ENCODE measurements at places on chromosomes 11 and 22.
A peak's percentile ranks its signal among the peaks of the same experiment; 100 is the strongest.

- DNase-seq: no peak
Observed at GRCh38 chr22:33232071-33232470, 173.9 kb upstream of the SYN3 start.

- no peak for DNase-seq
Observed at GRCh38 chr11:131579932-131580387, 209.5 kb downstream of the NTM start.

GRCh38 chr11:25583596-25583995 lies 748.3 kb upstream of the ANO3 start:
- DNase-seq: no peak

DNA sequence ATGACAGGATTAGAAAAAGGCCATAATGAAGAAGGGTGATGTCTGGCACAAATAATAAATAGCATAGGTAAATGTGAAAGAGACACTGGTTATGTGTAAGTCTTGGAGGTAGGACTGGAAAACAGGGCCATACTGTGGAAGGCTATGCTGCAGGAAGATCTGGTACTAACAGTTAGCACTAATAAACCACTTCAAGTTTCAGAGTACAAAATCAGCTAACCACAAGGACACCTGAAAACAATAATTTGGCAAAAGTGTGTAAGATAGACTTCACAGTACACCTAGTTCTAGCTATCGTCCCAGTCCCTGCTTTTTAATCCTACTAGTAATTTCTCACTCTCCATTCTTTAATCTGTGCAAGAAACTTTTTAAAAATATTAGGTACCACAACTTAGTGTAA lies 44.3 kb downstream of the CWF19L2 start:
- no peak for DNase-seq

DNA sequence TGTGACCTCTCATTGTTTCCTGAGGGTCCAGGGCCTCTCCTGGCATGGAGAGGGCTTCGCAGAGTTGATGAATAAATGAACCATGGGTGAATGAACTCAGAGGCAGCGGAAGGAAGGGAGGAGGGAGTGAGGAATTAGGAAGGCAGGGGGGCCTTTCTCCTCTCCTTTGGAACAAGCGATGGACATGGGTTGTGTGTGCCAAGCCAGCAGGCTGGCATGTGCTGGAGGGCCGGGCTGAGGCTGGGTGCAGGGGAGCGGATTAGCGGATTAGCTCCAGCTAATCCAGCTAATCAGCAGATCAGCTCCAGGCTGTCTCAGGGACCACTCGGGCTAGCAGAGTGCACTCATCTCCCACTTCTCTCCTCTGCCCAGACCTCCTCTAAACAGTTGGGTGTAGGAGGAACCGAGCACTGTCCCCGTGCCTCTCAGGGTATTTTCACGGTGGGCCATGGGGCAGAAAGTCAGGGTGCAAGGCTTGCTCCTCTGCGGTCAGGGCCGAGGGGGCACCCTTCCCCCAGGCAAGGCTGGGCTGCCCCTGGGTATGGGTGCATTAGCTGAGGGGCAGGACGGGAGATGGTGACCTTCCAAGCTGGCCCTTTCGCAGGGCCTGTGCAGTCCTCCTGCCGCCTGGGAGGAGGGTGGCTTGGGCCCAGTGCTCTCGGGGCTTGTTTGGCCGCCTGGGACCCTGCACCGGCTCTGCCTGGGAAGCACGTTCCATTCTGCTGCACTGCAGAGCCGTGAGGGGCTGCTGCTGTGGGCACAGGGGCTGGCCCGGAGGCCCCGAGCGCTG lies 120.3 kb upstream of the B3GAT1 start:
- DNase-seq: no peak

- no peak for DNase-seq
Observed at GRCh38 chr11:134667505-134667904, 255.5 kb upstream of the B3GAT1 start.

- DNase-seq: no peak
Observed at GRCh38 chr11:80638296-80638695, 1197.5 kb upstream of the TENM4 start.

- DNase-seq: no peak
Observed at GRCh38 chr11:6611963-6612212, 128 bp downstream of the TAF10 start.

DNA sequence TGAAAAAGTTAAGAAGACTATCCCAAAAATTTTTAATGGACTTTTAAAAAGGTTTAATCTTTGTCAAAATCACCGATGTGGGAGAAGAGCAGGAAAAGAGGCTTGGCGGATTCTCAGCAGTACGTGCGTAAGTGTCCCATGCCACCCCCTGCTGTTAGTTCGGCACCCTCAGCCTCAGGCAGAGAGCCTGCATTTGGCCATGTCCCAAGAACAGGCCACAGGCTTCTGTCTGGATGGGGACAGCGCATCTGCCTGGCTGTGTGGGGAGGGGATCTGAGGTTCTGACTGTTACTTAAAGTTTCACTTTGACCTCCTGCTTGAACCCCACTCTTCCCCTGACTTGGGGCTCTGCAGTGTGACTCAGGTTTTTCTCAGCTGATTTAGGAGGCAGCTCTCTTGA lies 35.3 kb downstream of the EXT2 start:
- DNase-seq: no peak

GRCh38 chr11:107824668-107825369 lies 33.8 kb downstream of the SLC35F2 start:
- DNase-seq: no peak

- DNase-seq: no peak
Observed at GRCh38 chr11:130609121-130610035, 160.9 kb downstream of the ADAMTS15 start.

DNA sequence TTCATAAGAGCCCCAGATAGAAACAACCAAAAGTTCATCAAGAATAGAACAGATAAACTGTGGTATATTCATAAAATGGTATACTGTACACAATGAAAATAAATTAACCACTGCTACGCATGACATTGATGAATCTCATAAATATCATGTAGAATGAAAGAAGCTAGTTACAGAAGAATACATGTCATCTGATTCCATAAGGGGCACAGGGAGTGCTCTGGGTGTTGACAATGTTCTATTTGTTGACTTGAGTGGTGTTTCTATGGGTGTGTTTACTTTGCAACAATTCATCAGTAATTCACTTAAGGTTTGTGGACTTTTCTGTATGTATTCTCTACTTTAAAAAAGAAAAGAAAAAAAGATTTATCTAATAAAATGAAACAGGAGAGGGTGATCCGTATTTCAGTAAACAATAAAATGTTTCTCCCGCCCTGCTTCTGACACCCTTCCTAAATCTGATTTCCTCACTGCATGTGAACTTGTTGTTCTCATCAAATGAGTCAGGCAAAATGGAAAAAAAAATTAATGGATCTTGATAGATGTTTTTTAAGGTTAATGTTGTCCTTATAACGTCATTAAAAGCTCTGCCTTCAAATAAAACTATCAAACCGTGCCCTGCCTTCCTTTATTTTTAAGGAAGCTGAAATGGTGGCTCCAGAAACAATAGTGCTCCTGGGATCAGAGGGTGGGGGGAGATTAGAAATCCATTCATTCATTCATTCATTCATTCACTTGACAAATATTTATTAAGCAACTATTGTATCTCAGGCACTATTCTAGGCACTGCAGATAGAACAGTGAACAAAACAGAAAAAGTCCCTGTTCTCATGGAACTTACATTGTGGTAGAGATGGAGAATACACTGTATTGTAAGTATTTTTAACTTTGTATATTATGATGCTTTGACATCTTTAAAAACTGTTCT lies 77.2 kb upstream of the CD44 start:
- no peak for DNase-seq

DNA sequence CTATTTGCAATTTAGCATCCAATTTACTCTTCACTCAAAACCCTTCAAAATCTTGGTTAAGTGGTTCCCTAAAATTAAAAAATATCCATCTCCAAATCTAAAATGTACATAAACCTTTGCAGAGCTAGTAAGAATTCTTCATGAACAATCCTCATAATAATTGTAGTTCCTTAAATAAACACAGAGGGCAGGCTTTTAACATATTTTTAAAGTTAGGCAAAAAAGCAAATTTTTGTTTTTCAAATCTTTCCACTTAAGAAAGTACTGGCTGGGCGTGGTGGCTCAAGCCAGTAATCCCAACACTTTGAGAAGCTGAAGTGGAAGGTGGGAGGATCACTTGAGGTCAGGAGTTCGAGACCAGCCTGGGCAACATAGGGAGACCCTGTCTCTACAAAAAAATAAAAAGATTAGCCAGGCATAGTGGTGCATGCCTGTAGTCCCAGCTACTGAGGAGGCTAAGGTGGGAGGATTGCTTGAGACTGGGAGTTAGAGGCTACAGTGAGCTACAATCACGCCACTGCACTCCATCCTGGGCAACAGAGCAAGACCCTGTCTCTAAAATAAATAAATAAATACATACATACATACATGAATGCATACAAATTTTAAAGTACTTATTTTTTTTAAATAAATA lies 25.1 kb upstream of the PLAAT3 start:
- DNase-seq: no peak

- DNase-seq: no peak
Observed at GRCh38 chr11:78161962-78162371, 22.5 kb upstream of the ALG8 start.

DNA sequence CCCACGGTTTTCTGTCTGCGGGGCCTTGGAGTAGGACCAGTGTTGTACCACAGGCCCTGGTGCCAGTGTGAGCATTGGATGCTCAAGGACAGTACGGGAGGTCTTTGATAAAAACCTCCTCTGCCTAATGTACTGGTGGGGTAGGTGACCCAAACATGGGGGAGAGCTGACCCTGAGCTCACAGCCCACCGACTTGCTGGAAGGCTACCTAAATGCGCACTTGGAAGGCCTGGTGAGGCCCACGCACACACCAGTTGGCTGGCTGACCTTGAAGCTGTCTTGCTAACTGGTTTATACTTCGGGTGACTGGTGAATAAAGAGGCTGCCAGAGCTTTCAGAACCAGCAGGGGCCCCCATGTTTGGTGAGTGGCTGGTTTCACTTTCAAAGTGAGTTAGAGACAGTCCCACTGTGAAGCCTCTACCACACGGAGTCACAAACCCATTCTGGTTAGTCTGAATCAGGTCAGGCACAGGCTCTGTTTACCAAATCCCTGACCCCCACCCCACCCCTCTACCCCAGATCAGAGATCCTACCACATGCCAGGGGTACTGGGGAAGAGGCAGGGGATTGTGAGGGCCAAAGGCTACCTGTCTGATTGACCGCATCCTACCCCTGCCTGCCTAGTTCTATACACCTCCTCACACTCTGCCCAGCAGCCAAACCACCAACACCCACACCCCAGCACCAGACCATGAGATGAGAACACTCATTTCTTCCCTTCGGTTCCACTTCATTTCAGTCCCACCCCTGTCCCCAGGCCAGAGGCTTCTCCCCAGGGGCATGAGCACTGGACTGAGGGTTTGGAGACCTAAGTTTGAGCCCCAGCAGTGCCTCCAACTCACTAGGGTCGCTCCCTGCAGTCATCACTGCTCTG lies 12.7 kb upstream of the IL2RB start:
- DNase-seq: peak; percentile 42

DNA sequence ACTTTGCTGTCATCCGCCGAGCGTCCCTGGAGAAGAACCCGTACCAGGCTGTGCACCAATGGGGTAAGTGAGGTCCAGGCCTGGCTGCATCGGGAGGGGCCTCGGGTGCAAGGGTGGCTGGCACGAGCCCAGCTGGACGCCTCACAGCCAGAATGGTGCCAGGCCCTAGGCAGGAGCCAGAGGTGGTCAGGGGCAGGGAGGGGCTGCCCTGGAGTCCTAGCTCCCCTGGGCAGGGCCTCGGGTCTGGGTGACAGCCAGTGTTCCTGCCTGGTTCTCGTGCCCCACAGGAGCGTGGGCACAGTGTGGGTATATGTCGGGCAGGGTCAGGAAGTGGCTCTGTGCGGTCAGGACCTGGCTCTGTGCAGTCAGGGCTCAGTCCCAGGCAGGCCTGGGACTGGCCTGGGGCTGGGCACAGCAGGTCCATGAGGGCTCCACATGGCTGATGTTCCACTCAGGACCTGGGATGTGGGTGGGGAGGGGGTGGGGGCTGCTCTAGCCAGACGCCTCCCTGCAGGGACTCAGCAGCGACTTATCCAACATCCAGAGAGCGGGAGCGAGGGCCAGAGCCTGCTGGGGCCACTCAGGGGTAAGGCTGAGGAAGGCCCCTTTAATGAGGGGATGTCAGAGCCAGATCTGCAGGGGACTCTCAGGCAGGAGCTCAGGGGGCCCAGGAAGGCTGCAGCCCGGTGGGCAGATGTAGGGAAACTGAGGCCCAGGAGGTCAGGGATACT lies 1.2 kb downstream of the TSPAN32 start:
- no peak for DNase-seq

DNA sequence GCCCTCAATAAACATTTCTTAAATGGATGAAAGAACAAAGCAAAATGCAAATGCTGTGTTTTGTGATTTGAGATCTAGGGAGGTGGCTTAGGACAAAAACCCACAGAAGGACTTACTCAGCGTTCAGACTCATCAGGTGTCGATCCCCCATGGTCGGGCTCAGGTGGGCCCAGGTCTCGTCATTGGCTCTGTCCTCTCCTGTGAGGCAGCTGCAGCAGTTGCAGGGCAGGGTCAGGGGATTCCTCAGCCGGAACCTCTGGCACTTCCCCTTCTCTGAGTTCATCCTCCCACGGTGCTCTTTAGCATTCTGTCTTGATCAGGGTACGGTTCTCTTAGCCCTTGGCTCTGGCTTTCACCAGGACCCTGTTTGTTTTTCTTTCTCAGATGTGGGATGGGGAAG lies 14.0 kb upstream of the ACR start:
- no peak for DNase-seq

- DNase-seq: no peak
Observed at GRCh38 chr22:28405588-28405987, 274.1 kb downstream of the TTC28 start.

DNA sequence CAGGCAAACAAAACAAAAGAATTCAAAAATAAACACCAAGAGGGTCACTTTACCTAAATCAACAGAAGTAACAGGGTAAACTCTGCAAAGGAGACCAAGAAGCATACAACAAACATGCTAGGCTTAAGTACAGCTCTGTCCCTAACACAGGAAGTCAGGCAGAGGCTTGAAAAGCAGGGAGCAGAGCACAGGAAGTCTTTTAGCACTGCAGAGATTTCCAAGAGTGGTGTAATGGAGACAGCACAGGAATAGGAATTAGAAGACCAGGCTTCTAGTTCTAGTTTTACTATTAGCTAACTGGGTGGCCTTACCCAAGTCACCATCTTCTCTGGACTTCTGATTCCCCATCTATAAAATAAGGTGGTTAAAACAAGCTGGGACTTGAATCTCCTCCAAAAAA lies 1.9 kb downstream of the RBFOX2 start:
- no peak for DNase-seq

- no peak for DNase-seq
Observed at GRCh38 chr11:84866922-84867321, 760.2 kb downstream of the DLG2 start.

- no peak for DNase-seq
Observed at GRCh38 chr11:10385696-10386095, 69.4 kb upstream of the AMPD3 start.

- no peak for DNase-seq
Observed at GRCh38 chr11:82557274-82557673, 176.4 kb downstream of the FAM181B start.

DNA sequence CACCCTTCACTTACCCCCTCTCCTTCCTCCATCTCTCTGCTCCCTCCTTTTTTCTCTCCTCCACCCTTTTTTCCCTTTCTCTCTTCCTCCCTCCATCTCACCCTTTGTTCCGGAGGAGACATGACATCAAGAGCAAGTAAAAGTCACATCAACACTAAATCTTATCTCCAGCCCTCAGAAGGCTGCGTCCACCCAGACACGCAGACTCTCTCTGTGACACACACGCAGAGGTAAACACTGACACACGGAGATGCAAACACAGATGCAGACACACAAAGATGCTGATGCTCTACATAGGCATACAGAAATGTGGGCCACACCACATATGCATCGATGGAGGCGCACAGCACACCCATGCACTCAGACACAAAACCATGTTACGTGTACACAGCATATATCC lies 27.0 kb downstream of the NRXN2 start:
- no peak for DNase-seq

- DNase-seq: no peak
Observed at GRCh38 chr11:63802637-63803414, 10.4 kb upstream of the SPINDOC start.
